CD4-positive, alpha-beta T cell treated with Interleukin-15 for 4 hours (primary cell): ENCODE measurements at places on chromosomes 4 and X.

- no peak for DNase-seq
Observed at GRCh38 chrX:10177601-10178000, 20.8 kb downstream of the CLCN4 start.

DNA sequence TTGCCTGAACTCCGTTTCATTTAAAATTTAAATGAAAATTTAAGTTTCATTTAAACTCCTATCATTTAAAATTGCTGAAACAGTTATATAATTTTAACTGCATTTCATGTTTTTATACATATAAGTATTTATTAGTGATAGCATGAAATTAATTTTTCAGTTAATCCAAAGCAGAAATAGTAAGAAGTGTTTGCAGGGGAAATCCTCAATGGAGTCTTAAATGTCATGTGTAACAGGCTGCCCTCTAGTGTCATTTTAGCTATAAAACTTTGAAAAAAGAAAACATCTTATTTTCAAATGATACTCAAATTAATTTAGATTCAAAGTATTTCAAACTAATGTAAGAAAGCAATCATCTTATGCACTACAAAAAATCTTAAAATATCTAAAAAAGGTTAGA, 27.2 kb downstream of the TAPT1 start:
- DNase-seq, result peak; percentile 16

GRCh38 chrX:24148535-24149350, 786 bp upstream of the ZFX start:
- DNase-seq, result peak; percentile 7

- DNase-seq, result no peak
Observed at GRCh38 chr4:110475881-110476818, at the start of gene ENPEP. Gene ENPEP, plus strand, starts transcription at chr4:110476155. Its CDS starts 260 bp downstream, at chr4:110476415.

DNA sequence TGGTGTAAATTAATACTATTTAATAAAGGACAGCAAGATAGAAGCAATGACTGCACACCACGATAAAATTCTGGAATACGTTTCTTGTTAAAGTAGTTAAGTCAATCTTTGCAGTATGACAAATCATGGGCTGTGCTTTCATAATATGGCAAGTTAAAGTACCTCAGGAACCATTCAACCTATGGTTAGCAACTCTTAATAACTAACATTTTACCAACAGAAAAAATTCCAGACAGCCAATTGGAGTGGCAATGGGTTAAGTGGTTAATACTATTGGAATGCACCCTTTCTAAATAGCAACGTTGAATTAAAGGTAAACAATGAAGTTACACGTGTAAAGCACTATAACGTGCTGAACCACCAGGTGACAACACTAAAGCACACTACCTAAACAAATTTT, 72.4 kb upstream of the ZCCHC13 start:
- no peak for DNase-seq

- no peak for DNase-seq
Observed at GRCh38 chrX:68694435-68695205, 47.2 kb downstream of the STARD8 start.

- DNase-seq, result no peak
Observed at GRCh38 chr4:105933083-105933482, 37.8 kb downstream of the NPNT start.

DNA sequence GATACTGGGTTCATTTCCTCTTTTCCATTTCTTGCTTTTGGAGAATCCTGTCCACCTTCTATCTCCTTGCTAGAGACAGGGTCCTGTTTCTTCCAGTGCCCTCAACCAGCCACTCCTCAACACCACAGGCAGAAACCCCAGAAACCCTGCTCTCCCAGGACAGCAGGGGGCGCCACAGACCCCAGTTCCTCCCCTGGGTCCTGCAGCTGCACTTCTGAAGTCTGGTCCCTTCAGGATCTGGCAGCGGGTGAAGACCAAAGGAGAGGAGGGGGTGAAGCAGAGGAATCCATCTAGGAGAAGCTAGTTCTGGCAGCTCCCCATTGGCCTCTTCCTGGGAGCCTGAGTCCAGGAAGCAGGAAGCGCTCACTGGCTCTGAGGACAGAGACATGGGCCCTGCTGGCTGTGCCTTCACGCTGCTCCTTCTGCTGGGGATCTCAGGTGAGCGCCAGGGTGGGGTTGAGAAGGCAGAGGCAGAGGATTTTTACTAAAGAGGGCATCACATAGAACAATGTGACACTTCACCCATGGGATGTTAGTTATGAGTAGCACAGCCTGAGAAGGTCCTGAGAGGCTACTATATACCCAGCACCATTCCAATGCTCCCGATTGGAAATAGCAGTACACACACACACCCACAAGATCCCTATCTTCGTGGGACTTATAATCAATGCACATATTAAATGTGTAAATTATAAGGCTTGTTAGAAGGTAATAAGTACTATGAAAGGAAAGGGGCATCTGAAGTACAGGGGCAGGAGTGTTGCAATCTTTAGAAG, at the start of gene PRSS48:
Gene PRSS48, plus strand, starts transcription at position 375 of the 776 bp plus-strand sequence. Its CDS starts 12 bp downstream, at position 387.
- DNase-seq, result no peak

DNA sequence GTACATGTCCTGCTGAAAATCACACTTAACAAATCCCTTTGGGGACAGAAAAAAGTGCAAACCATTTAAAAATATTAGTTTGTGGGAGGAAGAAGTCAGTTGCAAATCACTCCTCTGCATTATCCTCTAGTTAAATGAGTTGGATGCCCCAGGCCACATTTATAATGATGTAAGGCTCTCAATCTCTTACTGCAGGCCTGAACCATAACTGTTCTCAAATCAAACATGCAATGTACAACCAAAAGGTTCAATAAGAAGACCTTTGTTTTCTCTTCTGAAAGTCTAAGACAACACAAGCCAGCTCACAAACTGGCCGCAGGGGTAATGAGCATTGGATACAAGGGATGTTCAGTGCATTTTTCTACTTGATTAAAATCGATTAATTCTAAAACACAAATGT, 39.7 kb downstream of the IGFBP7 start:
- DNase-seq, result no peak

DNA sequence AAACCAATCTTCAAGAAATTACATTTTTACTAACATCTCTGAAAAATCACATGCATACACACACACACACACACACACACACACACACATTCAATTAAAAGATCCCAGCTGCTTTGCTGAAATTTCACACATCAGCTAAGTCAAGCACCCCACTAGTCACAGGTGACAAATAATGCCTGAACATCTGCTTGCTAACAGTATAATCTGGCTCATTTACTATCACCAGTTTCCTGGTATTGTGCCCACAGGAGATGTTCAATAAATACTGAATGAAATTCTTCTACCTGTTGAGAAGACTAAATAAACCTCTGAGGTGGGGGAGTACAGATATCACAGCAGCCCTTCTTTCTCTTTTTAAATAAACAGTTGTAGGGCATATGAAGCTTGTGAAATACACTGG, 994.0 kb downstream of the ARAP2 start:
- no peak for DNase-seq

GRCh38 chr4:14592950-14593349, 409.3 kb upstream of the CPEB2 start:
- no peak for DNase-seq

DNA sequence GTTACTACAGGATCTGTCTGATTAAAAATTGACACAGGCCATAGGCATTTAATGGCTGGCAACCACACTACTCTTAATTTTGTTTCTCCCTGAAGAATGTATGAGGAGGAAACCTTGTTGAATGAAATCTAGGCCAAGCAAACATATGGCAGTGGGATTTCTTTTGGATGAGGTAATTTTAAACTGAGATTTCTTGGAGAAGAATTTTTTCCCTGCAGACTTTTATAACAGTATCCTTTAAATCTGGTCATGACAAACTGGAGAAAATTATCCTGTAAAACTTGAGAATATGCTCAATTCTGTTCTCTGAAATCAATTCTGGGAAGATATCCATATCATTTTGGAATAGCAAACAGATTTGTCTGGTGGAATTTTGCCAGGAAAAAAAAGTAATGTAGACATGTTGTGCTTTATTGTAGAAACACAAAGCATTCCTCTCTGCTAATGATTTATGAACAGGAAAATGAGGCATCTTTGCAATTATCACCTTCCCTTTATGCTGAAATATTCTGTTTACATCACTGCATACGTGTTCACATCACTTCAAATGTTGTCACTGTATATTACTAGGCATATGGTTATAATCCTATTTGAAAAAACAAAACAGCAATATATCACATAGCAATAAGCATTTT, 108.3 kb upstream of the ARSJ start:
- no peak for DNase-seq

- DNase-seq, result no peak
Observed at GRCh38 chr4:37268319-37268718, 23.8 kb downstream of the NWD2 start.

GRCh38 chrX:39667736-39668482, 429.8 kb downstream of the BCOR start:
- DNase-seq, result no peak

DNA sequence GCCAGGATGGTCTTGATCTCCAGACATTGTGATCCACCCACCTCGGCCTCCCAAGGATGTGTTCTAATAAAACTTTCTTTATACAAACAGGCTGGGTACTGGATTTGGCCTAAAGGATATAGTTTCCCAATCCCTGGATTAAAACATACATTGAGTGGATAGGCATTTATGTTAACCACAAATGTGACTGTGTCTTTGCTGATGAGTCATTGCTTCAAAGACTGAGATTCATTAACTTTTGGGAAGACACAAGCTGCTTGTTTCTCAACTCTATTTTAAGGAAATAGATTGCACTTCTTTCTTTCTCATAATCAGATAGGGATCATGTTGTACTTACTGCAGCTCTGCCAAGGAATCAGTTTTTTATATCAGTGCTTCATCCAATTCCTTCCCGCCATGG, 131.3 kb upstream of the AGA start:
- DNase-seq, result no peak

- no peak for DNase-seq
Observed at GRCh38 chrX:87896057-87896456, 378.5 kb downstream of the KLHL4 start.

GRCh38 chr4:108570993-108571569, 49.3 kb upstream of the RPL34 start:
- no peak for DNase-seq

- DNase-seq, result no peak
Observed at GRCh38 chr4:151931563-151931962, 170.8 kb upstream of the GATB start.

- no peak for DNase-seq
Observed at GRCh38 chr4:113461281-113461680, 300.3 kb downstream of the CAMK2D start.

DNA sequence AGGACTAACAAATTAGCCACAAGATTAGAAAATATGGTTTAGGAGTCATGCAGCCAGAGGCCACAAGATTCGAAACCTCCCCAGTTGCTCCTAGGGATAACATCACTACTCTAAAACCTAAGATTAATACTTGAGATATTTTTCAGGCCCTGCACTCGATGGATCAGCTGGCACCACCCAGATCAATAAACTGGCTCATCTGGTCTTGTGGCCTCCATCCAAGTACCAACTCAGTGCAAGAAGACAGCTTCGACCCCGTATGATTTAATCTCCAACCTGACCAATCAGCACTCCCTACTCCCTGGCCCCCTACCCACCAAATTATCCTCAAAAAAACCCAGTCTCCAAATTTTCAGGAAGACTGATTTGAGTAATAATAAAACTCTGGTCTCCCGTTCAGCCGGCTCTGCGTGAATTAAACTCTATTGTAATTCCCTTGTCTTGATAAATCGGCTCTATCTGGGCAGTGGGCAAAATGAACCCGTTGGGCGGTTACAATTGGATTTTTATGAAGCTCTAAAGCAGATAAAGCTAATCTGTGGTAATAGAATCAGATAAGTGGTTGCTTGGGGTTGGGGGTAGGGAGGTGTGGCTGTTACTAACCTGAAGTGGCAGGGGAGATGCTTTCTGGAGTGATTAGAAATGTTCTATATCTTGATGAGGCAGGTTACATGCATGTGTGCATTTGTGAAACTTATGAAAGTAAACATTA, 91.8 kb upstream of the ATXN3L start:
- DNase-seq, result no peak

- no peak for DNase-seq
Observed at GRCh38 chr4:117907646-117908045, 126.6 kb upstream of the NDST3 start.

- DNase-seq, result no peak
Observed at GRCh38 chr4:97866821-97867556, 276.3 kb downstream of the STPG2 start.

GRCh38 chr4:74543231-74543781, 98.4 kb downstream of the AREG start:
- no peak for DNase-seq

DNA sequence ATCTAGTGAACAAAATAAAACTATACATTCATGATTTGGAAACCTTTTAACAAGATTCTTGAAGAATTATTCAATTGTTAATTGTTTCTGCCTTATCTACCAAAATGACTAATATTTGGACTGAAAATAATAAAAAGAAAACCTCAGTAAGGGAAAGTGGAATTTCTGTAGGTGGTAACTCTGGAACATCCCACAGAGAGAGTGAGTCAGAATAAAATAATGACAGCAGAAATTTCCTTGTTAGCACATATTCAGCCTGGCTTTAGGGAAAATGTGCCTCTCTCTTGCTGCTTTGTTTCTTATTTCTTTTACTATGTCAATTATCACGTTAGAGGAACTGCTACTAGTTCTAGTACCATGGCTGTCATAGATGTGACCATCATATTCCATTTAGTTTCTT, 421.5 kb upstream of the GNPDA2 start:
- DNase-seq, result no peak

GRCh38 chrX:114508756-114509155, 75.1 kb upstream of the HTR2C start:
- DNase-seq, result no peak

GRCh38 chr4:61350932-61351331, 150.8 kb downstream of the ADGRL3 start:
- no peak for DNase-seq
